NCI-H146 (cell line): ENCODE measurements at places on chromosomes 12 and 14.
A peak's percentile ranks its signal among the peaks of the same experiment; 100 is the strongest.

- DNase-seq = peak; percentile 14
Observed at GRCh38 chr12:32877601-32878459, 18.7 kb downstream of the PKP2 start.

- no peak for DNase-seq
Observed at GRCh38 chr14:94029671-94030203, 3.6 kb downstream of the OTUB2 start.

GRCh38 chr14:104792101-104792884, 3.3 kb downstream of the AKT1 start:
- no peak for DNase-seq

GRCh38 chr12:65294641-65295262, 16.3 kb downstream of the MSRB3 start:
- no peak for DNase-seq

- no peak for DNase-seq
Observed at GRCh38 chr12:100024974-100025555, 40.3 kb upstream of the ANKS1B start.

DNA sequence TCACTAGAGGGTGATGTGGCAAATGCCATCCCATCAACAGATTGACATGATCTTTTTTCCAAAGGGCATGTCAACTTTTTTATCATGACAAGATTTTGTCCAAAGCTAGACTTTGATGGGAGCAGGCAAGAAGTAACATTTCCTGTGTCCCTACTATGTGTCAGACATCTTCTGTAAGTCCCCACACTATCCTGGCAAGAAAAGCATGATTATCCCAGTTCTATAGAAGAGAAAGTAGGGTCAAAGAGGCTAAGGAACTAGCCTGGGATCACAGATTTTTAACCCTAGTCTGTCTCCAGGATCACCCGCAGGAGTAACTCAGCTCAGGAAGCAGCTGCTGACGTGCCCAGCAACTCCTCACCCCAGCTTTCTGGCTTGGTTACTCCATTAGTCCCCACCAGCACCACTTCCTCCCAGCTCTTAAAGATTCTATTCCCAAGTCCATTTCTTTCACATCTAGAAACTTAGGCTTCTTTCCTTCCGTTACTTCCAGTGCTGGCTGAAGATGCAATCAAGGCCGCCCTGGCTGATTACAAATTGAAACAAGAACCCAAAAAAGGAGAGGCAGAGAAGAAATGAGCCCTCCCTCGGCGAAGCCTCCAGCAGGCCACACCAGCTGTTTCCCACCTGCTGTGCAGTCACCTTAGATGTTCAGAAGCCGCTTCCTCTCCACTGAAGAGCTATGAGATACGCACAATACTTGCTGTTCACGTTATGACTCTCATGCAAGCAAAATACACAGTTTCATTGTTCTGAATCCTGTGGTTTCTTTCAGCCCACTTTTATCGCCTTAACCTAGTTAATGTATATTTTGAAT, 6.2 kb downstream of the ISCU start:
- DNase-seq = peak; percentile 43

DNA sequence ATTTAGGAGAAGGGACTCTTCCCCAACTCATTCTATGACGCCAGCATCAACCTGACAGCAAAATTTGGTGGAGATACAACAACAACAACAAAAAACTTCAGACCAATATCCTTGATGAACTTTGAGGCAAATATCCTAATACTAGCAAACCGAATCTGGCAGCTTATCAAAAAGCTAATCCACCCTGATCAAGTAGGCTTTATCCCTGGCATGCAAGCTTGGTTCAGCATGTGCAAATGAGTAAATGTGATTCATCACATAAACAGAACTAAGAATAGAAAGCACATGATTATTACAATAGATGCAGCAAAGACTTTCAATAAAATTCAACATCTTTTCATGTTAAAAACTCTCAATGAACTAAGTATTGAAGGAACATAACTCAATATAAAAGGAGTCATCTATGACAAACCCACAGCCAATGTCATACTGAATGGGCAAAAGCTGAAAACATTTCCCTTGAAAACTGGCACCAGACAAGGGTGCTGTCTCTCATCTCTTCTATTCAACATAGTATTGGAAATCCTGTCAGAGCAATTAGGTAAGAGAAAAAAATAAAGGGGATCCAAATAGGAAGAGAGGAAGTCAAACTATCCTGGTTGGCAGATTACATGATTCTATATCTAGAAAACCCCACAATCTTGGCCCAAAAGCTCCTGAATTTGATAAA, 233.3 kb downstream of the CCDC59 start:
- DNase-seq = no peak

DNA sequence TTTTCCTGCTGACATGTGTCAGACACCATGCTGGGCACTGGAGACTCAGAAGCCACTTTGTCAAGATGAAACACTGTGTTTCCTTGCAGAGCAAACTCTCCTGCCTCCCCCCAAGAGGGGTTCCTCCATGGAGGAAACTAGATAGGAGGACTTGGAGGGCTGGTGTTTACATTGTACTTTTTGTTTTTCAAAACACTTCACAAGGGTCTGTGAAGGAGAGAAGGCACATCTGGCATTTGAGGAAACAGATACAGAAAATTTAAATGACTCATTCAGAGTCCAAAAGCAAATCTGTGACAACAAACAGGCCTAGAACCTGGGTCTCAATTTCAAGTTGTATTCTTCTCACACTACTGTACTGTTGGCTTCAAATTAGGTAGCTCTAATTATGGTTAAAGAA, 6.7 kb upstream of the CDKL1 start:
- DNase-seq = no peak

GRCh38 chr14:86799244-86799647, 1193.7 kb downstream of the GALC start:
- DNase-seq = no peak

- no peak for DNase-seq
Observed at GRCh38 chr12:107436376-107436775, 249.2 kb upstream of the PWP1 start.

DNA sequence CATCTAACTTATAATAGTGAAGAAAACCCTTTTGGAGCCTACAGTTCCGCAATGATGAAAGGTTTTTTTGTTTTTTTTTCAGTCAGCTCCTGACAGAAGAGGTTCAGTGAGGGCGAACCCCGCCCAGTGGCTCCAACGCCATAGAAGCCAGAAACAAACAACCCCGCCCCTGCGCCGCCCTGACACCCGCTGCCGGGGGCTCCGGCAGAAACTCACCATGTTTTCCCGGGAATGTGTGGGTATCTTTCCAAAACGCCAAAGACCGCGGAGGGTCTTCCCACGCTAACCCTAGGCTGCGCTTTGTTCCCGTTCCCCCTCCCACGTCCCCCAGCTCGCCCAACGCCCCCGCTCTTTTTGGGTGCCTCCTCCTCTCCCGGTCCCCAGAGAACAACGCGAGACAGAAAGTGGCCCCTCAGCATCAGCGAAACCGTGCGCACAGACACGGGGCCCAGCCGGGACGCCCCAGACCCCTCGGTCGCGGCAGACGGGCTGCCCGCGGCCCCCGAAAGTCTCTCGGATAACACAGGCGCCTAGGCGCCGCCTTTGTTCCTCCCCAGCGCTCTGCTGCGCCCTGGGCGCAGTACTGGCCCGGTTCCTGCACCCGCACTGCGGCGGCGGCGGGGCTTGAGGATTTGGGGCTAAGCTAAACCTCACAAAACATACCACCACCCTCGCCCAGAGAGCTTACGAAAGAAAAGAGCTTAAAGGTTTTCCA, 522 bp downstream of the TUBA1A start:
- DNase-seq = peak; percentile 83

DNA sequence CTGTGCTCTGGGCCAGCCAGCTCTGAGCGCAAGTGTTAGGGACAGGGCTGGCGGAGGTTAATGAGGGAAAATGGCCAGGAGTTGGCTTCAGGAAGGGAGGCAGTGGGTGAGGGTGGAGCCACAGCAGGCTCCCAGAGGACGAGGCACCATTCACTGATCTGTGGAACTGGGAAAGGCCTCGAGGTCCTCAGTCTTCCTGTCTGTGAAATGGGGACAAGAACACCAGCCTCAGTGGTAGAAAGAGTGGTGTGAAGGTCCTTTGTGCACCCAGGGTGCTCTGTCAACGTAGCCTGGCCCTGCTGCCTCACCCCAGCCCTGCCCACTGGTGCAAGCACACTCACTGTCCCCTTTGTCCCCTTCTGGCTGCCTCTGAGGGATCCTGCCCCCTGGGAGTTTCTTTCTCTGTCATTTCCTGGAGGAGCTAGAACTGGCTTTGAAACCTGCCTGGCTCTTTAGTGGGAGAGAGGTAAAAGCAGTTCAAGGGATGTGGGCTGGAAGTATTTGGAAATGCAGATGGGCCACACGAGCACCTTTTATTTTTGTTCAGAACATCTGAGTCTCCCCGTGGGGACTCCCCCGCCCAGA, 25.0 kb downstream of the SYNDIG1L start:
- DNase-seq = no peak

GRCh38 chr12:111417784-111418593, 12.3 kb downstream of the SH2B3 start:
- DNase-seq = no peak

DNA sequence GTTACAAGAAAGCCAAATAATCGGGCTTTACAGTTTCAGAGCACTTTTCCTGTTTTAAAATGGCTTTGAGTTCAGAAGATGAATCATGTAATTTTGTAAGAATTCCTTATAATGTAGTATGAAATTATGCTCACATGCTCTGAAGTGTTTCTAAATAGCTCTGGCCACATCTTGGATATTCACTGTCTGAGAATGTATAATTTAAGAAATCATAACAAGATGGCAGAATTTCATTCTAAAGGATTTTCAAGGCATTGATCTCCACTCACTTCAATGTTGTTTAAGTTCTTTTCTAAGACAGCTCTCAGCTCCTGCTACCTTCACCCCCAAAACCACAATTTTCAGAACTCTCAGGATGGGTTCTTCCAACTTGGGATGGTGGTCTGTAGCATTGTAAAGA, 180.1 kb downstream of the DACT1 start:
- no peak for DNase-seq

GRCh38 chr14:64444984-64445845, 20.1 kb upstream of the AKAP5 start:
- no peak for DNase-seq

DNA sequence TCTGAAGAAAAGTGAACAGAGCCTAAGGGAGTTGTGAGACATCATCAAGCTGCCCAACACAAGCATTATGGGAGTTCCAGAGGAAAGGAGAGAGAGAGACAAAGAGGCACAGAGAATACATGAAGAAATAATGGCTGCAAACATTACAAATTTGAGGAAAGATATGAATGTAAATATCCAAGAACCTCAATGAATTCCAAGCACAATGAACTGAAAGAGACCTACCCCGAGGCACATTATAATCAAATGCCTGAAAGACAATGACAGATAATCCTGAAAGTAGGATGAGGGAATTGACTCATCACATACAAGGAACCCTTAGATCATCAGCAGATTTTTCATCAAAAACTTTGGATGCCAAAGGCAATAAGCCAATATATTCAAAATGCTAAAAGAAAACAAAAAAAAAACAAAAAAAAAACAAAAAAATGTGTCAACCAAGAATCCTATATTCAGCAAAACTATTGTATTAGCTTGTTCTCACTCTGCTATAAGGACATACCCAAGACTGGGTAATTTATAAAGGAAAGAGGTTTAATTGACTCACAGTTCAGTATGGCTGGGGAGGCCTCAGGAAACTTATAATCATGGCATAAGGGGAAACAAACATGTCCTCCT, 37.8 kb downstream of the BCL2L14 start:
- DNase-seq = no peak

DNA sequence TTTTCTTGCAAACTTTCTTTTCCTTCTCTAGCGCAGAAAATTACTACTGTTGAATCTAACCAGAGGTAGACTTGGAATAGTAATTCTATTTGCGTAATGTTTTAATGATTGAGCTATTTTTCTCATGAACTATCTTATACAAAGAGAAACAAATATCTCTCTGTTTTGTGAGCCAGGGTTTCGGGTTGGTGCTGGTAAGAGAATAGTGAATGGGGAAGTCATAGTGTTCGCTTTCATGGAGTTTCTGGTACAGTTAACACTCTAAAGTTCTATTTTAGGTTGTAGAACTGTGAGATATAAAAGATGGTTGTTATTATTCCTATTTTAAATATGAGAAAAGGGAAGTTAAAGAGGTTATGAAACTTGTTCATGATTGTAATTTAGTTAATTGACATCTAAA, 6.6 kb downstream of the CLEC1B start:
- DNase-seq = no peak

DNA sequence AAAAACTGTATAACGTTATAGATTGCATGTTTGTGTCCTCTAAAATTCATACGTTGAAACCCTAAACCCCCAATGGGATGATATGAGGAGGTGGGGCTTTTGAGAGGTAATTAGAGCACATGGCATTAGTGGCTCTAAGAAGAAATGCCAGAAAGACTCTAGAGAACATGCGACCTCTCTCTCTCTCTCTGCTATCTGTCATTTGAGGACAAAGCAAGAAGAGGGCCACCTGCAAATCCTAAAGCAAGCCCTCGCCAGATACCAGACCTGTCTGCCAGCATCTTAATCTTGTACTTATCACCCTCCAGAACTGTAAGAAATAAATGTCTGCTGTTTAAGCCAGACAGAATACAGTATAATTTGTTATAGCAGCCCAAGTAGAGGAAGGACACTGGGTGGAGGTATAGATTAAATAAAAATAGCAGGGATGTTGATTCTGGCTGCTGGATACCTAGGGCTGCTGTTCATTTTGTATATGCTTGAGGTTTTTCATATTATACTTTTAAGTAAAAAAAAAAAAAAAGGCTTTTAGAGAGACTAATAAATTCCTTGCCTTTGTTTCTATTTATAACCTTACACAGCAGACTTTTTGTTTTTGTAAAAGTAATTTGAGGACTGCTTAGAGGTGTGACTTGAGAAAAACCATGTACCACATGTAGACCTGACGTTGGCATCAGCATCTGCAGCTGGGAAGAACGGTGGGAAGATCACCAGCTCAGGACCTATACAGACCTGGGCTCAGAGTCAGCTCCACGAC, 26.9 kb downstream of the MOK start:
- DNase-seq = no peak

DNA sequence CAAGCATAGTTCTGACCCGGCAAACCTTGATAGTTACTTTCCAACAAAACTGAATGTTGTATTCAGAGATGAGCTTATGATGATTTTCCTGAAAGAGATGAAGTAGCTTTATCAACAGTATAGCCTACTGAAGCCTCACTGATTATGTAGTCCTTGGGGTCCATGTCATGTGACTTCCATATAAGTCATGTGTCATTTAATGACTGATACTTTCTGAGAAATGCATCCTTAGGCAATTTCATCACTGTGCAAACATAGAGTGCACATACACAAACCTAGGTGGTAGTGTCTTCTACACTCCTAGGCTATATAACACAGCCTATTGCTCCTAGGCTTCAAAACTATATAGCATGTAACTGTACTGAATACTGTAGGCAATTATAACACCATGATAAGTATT, 28.5 kb upstream of the TUBA1C start:
- no peak for DNase-seq

DNA sequence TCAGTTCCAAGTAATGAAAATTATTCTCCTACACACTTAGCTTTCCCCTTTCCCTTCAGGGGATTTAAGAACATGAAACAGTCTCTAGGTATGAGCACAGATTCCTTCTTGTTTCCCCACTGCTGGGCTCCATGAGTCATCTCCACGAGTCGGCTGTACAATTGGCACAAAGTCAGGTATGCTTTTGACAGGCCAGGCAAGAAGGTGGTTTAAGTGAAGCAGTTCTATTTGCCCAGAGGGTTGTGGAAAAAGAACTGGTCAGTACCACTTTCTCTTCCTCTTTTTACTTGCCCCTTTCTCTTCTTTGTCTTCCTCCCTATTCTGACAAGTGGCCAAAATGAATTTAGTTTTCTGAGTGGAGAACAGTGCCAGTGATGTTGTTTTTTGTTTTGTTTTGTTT, 16.3 kb downstream of the DYNC1H1 start:
- DNase-seq = no peak
